Bronchus fibroblast of lung (primary cell): ENCODE measurements at places on chromosomes 2 and 18. TPM values are rescaled to one million over a fixed set of nuclear protein-coding genes. Genes with fewer than 3 reads are reported as not detected.

Gene SEMA4F
- total RNA-seq = 5.4 and 5.5 TPM in 2 replicates

Gene OTOS
- total RNA-seq = not detected in 2 replicates

Gene EHD3
- total RNA-seq = 22.7 and 22.9 TPM in 2 replicates

Gene LRRC30
- total RNA-seq = not detected in 2 replicates

Gene DSG1
- total RNA-seq = not detected in 2 replicates

Gene SPP2
- not detected in 2 replicates for total RNA-seq

Gene CAPN14
- total RNA-seq = under 0.01 TPM in 2 replicates

Gene STARD6
- total RNA-seq = 0.15 and 0.34 TPM in 2 replicates

Gene TDRD15
- not detected in 2 replicates for total RNA-seq

Gene ATOH8
- 11.4 and 15.1 TPM in 2 replicates for total RNA-seq

Gene ITPRIPL1
- 3.7 and 4.2 TPM in 2 replicates for total RNA-seq
